Activated CD8-positive, alpha-beta memory T cell treated with anti-CD3 and anti-CD28 coated beads, Interleukin-2, amount 50 U/mL, for 48 hours (primary cell): ENCODE measurements at places on chromosomes 5 and 9.

DNA sequence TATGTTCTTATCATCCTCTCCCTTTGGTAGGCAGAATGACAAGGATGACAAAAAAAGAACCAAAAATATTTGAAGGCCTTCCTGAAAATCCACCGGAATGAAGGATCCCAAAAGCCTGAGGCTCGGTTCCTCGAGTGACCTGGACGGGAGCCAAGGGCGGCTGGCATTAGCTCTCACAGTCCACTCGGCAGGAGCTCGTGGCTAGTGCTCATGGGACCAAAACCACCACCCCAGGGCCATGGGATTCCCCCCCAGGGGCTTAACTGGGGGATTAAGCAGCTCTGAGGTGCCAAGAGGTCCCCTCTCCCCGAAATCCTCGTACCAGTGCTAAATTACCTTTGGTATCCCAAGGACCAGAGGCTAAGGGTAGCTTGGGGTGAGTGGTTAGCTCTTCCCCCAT, 586 bp upstream of the PDZD2 start:
- no peak for DNase-seq

- peak; percentile 80 for DNase-seq
Observed at GRCh38 chr9:129487658-129488483, 133.0 kb downstream of the C9orf50 start.

- no peak for DNase-seq
Observed at GRCh38 chr5:131393498-131393968, 129.7 kb downstream of the CDC42SE2 start.

DNA sequence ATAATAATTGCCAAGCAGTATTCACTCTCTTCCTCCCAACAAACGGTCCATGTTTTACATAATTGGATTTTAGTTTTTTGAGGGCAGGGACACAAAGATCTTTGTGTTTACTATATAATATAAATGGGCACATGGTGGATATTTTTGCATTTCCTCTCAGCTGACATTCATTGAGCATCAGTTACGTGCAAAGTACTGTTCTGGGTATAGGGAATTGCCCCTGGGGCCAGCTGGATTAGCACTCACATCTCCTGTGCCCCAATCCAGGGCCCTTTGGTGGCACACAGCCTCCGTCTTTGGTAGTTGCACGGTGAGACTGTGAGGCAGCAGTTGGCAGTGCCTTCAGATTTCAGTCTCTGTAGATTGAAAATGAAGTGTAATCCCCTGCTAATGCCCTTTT, 1.6 kb downstream of the TDRD7 start:
- DNase-seq: no peak

- DNase-seq: no peak
Observed at GRCh38 chr5:120655828-120656435, 191.8 kb downstream of the PRR16 start.

DNA sequence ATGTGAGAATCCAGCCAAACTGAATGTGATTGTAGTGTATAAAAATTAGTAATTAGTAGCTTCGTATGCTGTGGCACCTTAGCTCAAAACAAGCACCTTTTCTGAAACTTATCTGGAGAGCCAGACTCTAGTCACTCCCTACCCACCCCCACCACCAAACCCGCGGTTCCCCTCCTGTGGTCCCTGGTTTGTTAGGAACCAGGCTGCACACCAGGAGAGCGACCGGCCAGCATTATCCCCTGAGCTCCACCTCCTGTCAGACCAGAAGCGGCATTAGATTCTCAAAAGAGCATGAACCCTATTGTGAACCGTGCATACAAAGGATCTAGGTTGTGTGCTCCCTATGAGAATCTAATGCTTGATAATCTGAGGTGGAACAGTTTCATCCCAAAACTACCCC, 498.6 kb downstream of the CHSY3 start:
- no peak for DNase-seq

DNA sequence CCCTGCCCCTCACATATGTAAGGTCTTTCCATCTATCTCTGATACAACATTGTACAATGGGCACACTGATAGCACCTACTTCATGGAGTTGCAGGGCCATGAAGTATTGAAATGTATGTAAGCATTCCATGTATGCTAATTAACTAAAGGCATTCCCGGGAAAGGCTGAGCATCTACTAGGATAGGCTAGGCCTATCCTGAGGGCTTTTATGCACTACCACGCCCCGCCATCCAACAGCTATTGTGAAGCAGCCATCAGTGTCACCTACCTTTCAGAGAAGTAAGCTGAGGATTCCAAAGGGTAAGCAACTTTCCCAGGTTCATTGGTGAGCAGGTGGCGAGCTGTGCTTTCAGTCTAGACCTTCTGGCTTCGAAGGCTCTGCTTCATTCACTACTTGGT, 47.6 kb downstream of the NSG2 start:
- DNase-seq: no peak

GRCh38 chr5:88787856-88788255, 95.1 kb downstream of the MEF2C start:
- DNase-seq: no peak

- DNase-seq: no peak
Observed at GRCh38 chr9:77864211-77864889, 167.3 kb downstream of the GNAQ start.

GRCh38 chr5:31754358-31754704, 115.4 kb downstream of the PDZD2 start:
- DNase-seq: no peak

DNA sequence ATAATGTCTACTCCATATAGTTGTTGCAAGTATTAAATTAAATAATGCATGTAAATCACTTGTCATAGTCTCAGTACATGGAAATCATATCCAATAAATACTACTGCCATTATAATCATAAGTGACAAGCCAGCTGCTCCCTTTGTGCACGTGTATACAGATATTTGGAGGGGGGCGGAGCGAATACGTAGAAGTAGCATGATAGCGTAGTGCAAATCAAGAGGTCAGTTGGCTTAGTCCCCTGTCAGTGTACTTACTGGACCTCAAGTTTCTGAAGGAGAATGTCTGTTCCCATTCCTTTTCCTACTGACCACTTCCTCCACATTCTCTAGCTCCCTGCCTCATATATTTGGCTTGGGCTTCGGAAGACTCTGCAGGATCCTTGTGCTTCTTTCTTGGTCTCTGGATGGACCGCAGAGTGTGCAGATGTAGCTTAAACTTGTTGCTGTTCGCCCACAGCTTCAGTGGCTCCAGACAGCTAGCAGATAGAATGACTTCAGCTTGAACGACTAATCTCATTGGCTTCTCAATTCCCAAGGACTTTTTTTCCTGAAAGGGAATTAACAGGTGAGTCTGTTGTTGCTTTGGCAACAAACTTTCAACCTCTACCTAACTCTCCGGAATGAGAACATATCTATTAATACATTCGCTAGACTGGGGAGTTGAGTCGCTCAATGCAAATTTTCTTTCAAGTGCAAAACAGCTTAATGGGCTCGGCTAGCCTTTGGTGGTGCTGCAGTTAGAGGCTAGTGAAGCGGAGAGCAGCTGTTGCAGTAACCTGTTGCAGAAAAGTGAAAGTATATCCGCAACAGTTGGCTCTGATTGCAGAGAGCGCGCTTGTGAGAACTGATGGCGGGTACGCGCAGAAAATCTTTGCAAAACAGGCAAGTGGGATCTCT, at the start of gene PCDHB1:
Gene PCDHB1, plus strand, starts transcription at position 753 of the 899 bp plus-strand sequence. Its CDS starts 97 bp downstream, at position 850.
- DNase-seq: no peak

DNA sequence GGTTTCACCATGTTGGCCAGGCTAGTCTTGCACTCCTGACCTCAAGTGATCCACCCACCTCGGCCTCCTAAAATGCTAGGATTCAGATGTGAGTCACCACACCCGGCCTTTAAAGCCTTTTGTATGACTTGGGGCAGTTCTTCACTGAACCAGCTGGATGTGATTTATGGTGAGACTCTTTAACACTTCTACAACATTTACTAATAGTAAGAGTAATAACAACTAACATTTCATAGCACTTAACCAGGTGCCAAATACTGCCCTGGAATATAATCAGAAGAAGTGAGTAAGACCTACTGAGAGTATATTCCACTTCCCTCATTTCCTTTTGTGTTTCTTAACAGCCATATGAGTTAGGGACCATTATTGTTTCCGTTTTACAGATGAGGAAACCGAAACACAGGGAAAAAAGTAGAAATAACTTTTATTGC, 10.0 kb downstream of the ZSWIM6 start:
- DNase-seq: no peak

DNA sequence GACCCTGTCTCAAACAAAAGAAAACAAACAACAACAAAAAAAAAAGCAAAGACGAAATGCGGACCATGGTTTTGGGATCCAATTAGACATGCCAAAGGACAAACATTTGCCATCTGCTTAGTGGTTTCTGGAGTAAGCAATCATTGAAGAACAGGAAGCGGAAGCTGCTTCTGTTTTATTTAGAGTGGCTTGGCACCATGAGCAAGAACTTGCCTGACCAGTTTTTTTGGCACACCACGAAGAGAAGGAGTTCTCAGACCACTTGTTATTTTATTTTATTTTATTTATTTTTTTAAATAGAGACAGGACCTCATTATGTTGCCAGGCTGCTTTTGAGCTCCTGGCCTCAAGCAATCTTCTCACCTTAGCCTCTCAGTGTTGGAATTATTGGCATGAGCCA, 17.0 kb downstream of the BTF3 start:
- no peak for DNase-seq

- no peak for DNase-seq
Observed at GRCh38 chr9:136323371-136323789, 4.0 kb upstream of the GPSM1 start.

- no peak for DNase-seq
Observed at GRCh38 chr9:119802621-119803020, 433.4 kb upstream of the BRINP1 start.

DNA sequence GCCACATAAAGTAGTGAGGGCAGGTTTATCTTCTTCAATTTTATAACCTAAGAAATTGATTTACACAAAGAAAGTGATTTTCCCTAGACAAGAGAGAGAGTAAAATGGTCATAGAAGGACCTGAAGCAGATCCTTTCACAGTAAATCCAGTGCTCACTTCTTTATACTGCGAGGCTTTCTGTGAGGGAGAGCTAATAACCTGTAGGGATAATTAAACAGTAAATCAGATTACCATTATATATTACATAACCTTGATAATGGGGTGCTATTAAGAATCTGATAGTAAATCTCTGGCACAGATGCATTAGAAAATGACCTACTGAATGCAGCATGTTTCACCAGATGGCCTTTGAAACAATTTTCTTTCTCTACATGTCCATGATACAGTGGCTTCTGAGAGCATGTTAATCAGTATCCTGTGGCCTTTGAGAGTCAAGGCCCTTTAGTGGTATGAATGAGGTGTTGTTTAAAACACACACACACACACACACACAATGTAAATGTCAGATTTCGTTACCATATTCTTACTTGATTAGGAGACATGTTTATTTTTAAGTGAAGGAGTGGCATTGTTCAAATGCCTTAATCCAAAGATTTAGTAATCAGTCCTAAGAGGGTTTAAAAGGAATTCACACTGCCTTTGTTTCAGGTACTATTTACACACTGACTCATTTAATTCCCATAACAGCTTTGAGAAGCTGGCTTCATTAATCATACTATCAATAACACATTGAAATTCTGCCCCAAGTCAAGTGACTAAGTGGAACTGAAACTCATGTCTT, 124.7 kb downstream of the ALDH1A1 start:
- no peak for DNase-seq

DNA sequence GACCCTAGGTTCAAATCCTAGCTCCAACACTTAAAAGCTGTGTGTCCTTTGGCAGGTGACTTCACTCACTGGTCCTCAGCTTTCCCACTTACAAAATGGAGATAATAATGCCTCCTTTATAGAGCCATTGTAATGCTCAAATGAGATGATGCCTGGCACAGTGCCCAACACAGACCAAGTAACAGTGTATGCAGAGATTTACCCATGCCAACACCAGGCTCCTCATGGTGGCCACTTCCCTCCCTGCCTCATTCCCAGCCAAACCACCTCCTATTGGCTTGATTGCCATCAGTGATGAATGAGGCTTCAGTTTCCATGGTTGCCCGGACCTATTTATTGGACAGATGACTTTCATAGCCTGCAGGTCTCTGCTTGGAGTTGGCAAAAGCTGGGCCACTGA, 469.4 kb downstream of the CDK5RAP2 start:
- DNase-seq: no peak

DNA sequence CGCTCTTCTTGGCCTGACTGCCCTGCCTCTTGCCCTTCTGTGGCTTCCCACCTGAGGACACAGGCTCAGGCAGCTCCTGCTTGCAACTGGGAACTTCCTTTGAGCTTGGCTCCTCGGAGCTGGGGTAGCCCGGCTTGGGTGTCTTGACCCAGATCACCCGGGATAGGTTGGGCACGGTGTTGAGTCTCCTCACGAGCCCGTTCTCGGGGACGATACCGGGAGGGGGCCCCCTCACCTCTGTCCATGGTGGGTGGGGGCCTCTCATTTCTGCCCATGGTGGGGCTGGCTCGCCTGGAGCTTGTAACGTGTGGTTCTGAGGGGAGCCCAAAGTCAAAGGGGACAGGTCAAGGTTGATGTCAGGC, 7.8 kb upstream of the DDX41 start:
- peak; percentile 47 for DNase-seq

- DNase-seq: no peak
Observed at GRCh38 chr5:124764585-124764984, 18.1 kb upstream of the ZNF608 start.

- DNase-seq: no peak
Observed at GRCh38 chr5:107153283-107153682, 517.5 kb downstream of the EFNA5 start.

DNA sequence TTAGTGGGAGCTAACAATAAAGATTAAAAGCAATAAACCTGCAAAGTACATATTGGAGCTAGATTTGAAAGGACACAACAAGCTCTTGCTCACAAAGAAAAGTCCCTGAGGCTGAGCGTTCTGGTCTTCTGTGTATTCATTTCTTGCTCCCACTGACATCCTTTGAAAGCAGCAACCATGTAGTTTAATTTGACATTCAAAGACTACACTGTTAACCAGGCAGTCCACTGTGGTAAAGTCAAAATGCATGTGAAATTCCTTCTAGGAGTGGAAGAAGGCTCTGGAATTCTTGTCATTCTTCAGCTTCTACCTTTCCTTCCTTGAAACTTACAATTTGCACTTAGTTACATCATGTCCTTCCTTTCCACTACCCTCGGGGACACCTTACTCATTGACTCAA, 480.7 kb downstream of the CSNK1G3 start:
- no peak for DNase-seq

- DNase-seq: peak; percentile 53
Observed at GRCh38 chr9:93304574-93305496, 120.9 kb downstream of the WNK2 start.

DNA sequence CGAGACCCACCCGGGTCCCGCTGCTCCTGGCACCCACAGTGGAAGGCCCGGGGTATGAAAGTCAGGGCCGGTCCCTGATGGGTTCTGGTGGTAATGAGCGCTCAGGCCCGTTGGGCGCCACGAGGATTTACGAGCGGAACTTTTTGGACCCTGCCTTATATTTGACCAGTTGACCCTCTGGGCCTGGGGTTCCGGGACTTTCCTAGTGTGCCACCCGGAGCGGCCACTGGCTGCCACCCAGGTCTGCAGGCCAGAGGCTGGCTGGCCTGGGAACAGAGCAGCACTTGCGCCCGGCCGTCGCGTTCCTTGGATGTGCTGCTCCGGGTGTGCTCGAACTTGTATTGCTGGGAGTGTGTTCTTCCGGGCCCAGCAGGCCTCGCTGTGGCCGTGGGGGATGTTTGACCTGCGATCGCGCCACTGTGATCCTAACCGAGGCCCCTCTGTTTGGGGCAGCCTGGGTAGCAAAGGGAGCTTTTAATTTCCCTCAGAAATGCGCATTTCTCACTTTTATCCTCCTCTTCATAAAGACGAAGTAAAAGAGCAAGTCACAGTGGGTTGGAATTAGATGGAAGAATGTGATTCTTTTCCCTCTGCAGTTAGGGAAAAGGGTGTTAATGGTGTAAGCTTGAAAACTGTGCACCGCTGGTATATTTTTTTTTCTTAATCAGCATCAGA, 1.2 kb downstream of the F2RL1 start:
- peak; percentile 52 for DNase-seq
